Breast epithelium (tissue), 4 donors: ENCODE measurements at places on chromosomes 4 and X. TPM values are rescaled to one million over a fixed set of nuclear protein-coding genes. Genes with fewer than 3 reads are reported as not detected.

Gene RTL5
- total RNA-seq, result 3.3 TPM

Gene C4orf51
- not detected for total RNA-seq

Gene ABLIM2
- total RNA-seq, result 8.2 TPM

Gene OSTC
- 84.6 TPM for total RNA-seq

Gene PAGE4
- not detected for total RNA-seq

Gene DUSP21
- total RNA-seq, result not detected

Gene SHOX
- total RNA-seq, result 0.33 TPM

Gene PDGFRA
- total RNA-seq, result 125 TPM
